Non-pigmented ciliary epithelial cell (primary cell): ENCODE measurements at places on chromosomes 1 and 21.

DNA sequence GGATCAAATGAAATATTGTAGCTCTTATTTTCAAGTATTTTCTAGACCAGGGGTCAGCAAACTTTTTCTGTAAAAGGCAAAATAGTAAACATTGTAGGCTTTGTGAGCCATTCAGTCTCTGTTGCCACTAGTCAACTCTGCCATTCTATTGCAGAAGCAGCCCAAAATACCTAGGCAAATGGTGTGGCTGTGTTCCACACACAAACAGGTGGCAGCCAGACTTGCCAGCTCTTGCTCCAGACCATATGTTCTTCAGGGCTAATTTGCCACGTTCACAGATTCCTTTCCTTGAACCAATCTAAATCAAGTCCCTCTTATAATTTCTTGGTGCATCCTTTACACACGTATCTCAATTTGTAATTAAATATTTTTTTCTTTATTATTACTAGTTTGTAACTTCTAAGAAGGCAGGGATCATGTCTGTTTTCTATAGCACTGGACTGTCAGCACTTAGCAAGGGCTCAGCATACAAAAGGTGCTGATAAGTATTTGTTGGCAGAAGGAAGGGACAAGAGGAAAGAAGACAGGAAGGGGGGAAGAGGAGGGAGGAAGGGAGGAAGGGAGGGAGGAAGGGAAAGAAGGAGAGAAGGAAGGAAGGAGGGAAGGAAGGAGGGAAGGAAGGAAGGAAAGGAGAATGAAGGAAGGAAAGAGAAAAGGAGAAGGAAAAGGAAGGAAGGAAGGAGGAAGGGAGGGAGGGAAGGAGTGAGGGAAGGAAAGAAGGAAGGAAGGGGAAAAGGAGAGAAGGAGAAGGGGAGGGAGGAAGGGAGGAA is 106.5 kb upstream of the EDEM3 start:
- no peak for DNase-seq

GRCh38 chr1:98053471-98054366 is 132.9 kb upstream of the DPYD start:
- no peak for DNase-seq

GRCh38 chr1:156259805-156260204 is 11.9 kb upstream of the PAQR6 start:
- no peak for DNase-seq

DNA sequence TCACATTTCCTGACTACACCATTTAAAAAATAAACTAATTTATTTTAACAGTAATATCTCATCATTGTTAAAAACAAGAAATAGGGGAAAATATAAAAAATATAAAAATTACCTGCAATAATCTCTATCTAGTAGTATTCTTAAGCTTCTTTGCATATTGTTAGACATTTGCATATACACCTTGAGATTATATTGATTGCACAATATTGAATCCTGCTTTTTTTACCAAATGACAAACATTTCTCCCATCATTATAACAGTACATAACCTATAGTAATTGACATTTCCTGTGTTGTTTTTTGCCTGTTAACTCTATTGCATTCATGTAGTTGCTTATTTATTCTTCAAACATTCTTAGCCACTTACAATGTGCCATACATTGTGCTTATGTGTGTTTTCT is 11.7 kb upstream of the CR1L start:
- DNase-seq, result no peak
